ENCODE measurements at places on chromosomes 2 and 18.

GRCh38 chr2:118589721-118590120, 257.7 kb downstream of the EN1 start:
- no peak for DNase-seq

DNA sequence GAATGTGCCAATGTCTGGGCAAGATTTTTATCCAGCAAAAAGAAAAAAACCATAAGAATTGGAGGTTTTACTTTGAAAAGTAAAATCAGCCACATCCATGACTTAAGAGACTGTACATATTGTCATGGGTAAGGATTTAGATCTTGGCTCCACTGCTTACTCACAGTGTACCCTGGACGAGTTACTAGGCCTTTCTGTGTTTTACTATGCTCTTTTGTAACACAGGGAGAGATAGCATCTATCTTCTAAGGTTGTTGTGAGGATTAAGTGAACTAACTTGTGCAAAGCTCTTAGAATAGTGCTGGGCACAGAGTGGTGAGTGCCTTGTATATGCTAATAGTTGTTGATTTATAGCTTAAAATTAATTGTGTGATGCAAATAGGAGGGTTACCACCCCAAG, 255.9 kb downstream of the NEDD4L start:
- DNase-seq: no peak

DNA sequence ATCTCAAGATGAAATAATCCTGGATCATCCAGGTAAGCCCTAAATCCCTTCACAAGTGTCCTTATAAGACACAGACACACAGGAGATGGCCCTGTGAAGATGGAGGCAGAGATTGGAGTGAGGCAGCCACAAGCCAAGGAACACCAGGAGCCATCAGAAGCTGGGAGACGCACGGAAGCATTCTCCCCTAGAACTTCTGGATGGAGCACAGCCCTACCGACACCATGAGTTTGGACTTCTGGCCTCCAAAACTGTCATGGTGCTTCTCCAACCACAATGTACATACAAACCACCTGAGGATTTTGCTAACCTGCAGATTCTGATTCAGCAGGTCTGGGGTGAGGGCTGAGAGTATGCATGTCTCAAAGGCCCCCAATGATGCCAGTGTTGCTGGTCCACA, 42.5 kb downstream of the ADD2 start:
- DNase-seq: no peak

- DNase-seq: no peak
Observed at GRCh38 chr2:60045456-60045855, 508.0 kb downstream of the BCL11A start.

DNA sequence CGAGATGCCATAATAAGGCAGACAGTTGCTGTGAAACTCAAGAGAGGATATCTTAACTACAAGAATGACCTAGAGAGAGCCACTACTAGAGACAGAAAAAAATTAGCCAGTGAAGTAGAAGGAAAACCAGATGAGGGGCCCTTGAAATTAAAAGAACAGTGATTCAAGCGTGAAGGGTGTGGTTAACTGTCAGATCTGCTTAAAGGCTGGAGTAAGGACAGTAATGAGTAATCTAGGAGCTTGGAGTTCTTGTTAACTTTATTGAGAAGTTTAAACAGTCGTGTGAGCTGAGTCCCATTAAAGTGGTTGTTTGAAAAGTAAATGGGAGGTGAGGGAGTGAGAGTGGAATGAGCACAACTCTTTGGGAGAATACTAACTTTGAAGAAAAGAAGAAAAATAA, 21.3 kb downstream of the PIGN start:
- DNase-seq: no peak

DNA sequence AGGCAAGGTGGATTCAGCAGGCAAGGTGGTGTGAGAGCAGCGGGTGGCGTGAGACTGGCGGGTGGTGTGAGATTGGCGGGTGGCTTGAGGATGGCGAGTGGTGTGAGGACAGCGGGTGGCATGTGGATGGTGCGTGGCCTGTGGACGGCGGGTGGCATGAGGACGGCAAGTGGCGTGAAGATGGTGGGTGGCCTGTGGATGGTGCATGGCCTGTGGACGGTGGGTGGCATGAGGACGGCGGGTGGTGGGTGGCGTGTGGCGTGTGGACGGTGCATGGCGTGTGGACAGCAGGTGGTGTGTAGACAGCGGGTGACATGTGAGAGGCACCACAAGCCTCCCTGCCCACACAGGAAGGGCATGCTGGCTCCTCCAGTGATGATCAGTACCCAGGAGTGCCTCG, 186.9 kb upstream of the SALL3 start:
- no peak for DNase-seq

GRCh38 chr2:2599441-2599840, 268.4 kb upstream of the MYT1L start:
- no peak for DNase-seq

- DNase-seq: no peak
Observed at GRCh38 chr2:36354811-36355150, 797 bp upstream of the CRIM1 start.

- DNase-seq: no peak
Observed at GRCh38 chr2:108586116-108586515, 51.8 kb downstream of the LIMS1 start.

DNA sequence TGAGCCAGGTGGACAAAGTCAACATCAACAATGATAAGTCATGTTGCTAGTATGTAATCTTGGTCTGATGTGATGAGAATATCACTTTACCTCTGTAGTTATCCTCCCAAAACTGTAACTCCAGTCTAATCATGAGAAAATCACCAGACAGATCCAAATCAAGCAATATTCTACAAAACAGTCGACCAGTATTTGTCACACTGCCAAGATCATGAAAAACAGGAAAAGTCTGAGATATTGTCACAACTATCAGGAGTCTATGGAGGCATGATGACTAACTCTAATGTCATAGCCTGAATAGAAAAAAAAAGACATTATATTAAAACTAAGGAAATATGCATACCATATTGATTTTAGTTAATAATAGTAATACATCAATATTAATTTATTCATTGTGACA, 1883.3 kb upstream of the CELF4 start:
- no peak for DNase-seq

GRCh38 chr18:26268454-26268853, 42.2 kb downstream of the TAF4B start:
- DNase-seq: no peak

GRCh38 chr18:23085066-23085465, 50.2 kb upstream of the CABLES1 start:
- no peak for DNase-seq

- no peak for DNase-seq
Observed at GRCh38 chr2:196520605-196521004, 118.9 kb upstream of the CCDC150 start.

DNA sequence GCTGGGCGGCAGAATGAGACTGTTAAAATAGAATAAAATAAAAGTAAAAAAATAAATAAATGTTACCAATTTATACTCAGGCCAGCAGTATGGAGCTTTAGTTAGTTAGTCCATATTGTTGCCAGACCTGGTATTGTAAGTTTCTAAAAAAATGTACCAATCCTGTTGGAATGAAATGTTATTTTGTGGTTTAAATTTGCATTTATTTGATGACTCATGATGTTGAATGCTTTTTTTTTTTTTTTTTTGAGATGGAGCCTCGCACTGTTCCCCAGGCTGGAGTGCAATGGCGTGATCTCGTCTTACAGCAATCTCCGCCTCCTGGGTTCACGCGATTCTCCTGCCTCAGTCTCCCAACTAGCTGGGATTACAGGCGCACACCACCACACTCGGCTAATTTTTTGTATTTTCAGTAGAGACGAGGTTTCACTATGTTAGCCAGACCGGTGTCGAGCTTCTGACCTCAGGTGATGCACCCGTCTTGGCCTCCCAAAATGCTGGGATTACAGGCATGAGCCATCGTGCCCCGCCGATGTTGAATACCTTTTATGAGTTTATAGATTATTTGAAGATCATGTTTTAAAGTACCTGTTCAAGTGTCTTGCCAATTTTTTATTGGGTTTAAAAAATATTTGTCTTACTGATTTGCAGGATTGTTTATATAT, 5.7 kb upstream of the PTPRN start:
- DNase-seq: no peak

DNA sequence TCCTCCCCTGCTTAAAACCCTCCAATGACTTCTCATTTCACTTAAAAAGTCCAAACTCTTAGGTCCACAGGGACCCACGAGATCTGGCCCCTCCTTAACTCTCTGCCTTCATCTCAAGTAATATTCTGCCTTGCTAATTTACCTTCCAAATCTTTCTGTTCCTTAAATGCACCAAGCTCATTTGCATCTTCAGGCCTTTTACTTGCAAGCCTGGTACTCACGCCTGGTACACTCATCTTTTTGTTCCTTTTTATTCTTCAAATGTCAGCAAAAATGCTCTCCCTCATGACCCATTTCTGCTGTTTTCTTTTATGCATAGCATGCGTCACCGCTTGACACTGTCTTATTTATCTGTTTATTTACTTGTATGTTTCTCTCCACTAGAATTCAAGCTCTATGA, 2.7 kb upstream of the WIPF1 start:
- no peak for DNase-seq

- DNase-seq: no peak
Observed at GRCh38 chr2:206837775-206838174, 72.4 kb downstream of the FASTKD2 start.

- no peak for DNase-seq
Observed at GRCh38 chr2:205807229-205807628, 124.9 kb downstream of the NRP2 start.

DNA sequence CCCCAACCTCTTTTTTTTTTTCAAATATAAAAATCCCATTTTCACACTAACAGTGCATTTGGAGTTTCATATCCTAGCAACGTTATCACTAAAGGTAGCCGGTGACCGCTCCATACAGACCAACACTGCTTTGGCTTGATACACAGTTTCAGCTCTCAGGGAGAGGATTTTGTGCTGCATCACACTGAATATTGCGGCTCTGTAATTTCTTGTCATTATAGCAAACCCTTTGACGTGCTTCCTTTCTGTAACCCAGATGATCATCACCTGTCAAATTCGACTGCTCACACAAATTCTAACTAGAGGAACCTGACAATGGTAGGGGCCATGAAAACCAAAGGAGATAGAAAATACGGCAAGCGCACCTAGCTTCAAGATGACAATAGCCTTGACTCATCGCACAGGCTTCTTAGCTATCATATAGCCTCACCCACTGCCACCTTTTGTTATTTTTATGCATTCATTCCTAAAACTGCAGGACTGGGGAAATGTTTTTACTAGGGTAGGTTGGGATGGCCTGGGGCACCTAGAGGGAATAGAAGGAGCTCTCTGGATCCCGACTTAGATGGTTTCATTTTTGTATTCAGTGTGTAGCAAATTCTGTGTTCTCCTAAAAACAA, 582.9 kb upstream of the PIK3C3 start:
- DNase-seq: no peak

DNA sequence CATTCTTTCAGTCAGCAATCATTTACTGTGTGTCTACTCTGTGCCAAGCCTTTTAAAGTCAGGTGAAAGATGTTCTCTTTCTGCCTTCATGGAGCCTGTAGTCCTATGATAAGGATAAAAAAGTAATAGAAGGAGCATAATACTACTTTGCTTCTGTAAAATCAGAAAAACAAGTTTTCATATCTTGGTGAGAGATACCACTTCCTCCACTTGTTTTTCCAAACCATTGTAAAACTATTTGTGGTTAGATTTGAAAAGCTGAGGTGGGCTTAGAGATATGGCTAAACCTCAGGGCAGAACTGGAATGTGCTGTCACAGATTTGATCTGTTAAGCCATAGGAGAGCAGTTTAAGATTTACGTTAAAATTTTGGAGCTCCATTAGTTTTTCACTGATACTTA, 104.7 kb upstream of the FAM117B start:
- DNase-seq: no peak

GRCh38 chr18:12287684-12288402, 20.2 kb upstream of the TUBB6 start:
- no peak for DNase-seq
